ENCODE measurements at places on chromosomes 7 and 10. TPM values are rescaled to one million over a fixed set of nuclear protein-coding genes. Genes with fewer than 3 reads are reported as not detected.

DNA sequence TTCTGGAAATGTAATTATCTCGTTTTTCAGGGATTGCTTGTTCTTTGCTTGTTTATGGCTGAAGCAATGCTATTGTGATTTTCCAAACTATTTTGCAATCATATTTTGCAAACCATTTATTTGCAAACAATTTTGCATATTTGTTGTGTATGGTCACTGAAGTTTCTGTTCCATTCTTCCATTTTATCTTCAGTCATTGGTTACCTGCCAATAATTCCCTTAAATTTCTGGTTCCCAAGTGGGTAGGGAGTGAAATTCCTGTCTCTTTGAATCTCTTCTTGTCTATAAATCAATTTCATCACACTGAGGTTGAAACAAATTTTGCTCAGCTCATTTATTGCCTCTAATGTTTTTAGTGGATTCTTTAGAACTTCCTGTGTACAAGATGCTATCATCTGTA, 401.7 kb upstream of the VWC2 start:
- DNase-seq = peak; percentile 0

DNA sequence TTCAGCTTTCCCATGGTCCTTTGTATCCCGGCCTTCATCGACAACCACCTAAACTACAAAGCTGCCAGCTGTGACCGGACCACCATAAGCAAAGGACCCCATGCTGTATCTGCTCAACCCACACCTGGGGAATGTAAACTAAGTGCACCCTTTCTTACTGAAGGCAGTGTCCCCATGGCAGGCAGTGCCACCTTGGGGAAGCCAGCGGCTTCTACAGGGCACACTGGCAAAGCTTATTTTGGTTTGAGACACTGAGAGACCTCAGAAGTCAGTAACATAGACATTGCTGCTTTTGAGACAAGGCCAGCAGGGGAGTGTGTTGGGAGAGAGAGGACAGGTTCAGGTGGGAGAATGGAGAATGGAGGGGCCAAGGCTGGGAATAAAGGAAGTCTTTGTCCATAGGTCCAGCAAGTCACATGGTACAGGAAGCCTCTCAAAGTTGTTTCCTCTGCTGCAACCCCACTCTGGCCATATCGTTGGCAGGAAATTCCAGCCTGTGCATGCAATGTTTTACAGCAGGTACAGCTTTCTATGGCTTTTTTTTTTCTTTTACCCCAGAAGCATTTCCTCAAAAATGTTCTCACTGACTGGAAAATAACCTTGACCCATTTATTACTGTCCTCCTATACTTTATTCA, 85.9 kb upstream of the NPVF start:
- no peak for DNase-seq

DNA sequence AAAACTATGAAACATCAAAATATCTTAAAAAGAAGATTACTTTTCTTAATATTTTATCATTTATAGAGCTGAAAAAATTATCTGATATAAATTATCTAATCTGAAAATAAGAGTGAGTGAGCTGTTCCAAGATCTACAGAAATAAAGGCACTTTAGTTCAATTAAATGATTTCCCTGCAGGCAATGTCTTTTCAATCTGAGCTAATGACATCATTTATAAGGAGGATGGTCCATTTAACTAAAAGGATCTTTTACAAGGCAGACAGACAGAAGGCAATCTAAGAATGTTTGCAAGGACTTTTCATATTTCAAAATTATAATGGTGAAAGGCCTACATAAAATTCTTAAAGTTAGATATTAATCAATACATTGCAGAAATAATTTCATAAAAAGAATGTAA, 71.8 kb downstream of the SKAP2 start:
- DNase-seq = no peak

The ELMO1 gene
- under 0.01 TPM for total RNA-seq

DNA sequence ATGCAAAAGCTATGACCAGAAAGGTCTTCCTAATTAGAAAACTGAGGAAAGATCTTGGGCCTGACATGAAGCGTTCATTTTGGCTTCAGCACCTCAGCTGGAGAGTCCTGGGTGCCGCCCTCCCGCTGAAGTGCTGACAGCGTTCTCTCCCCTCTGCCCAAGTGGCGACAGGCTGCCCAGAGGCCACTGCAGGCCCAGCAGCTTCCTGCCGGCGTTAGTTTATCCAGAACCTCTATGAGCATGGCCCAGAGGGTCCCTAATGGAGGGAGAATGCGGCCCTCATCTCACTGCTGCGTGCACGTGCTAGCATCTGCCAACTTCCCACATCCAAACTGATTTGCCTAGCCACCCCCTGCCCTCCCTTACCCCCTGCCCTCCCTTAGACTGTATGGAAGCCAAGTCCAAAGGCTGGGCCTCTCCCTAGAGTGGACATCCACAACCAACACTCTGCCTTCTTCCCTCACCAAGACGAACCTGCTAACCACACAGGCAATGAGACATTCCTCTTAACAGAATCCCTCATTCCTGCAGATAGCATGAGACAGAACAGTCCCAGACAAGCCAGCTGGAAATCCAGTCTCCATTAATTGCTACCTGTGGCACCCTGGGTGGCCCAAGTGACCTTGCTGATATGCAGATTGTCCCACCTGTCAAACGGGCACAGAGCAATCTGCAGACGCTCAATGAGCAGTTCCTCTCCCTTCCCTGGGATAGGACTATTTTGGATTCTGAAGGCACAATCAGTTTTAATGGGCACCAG, 108.4 kb downstream of the C10orf90 start:
- DNase-seq = no peak

- DNase-seq = no peak
These were observed 51.8 kb downstream of the ANLN start for GRCh38 chr7:36441344-36442022.

- DNase-seq = no peak
These were observed 4.4 kb upstream of the STEAP4 start for GRCh38 chr7:88310956-88311674.

The MALSU1 gene
- 60.0 TPM for total RNA-seq

DNA sequence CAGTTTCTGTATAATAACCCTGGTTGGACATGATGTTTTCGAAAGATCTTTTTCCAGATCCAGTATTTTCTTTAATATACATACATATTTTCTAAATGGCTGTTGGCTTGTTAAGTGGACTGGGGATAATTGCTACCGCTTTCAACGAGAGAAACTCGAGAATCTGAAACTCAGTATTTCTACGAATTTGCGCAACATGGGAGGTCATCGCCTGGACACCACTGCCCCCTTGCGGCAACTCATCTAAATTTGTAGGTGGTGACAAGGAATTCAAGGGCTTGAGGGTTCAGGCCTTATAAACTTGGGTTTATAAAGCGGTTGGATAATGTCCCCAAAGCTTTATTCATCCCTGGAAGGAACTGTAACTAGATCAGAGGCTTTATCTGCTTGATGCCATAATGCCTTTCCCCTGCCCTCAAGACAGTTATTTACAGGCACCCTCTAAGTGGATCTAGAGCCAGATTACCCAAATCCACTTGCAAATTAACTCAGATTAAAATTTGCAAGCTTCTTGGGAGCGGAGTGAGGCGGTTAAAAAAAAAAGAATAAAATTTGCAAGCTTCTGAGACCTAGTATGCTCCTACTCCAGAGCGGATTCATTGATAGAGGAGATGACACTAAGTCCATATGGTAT, 21.3 kb upstream of the KCNK18 start:
- peak; percentile 76 for DNase-seq

DNA sequence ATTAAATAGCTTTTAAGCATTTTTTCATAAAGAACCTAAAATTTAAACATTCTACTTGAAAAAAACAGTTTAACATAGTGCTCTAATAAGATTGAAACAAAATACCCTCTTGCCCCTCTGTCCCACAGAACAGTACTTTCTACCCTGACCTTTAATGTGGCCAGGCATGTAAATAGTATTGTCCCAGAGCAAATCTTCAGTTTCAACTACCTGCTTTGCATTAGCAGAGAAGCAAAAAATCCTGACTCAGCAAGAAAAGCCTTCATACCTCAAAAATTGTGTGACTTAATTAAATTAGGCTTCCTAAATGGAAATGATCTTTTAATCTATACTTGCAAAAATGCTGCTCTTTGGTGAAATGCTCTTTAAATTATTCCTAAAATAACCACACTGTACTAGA, 237.4 kb upstream of the AOAH start:
- DNase-seq = no peak

The LIPJ gene
- total RNA-seq = under 0.01 TPM

DNA sequence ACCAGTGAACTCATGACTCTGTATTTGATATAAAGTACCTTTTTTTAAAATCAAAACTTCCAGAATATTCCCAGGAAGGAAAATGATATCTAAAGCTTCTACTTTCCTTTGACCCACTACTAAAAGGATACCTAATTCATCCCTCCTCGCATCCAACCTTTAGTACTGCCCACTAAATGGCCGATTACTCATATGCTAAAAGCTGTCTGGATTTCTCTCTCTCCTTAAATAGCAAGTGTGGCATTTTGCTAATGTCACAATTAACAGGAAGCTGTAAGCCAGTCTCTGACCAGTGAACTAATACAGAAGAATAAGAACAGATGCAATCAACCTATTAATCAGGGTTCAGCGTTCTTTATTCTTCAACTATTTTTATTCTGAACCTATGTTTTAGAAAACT, 59.0 kb downstream of the DNAJB9 start:
- DNase-seq = no peak

DNA sequence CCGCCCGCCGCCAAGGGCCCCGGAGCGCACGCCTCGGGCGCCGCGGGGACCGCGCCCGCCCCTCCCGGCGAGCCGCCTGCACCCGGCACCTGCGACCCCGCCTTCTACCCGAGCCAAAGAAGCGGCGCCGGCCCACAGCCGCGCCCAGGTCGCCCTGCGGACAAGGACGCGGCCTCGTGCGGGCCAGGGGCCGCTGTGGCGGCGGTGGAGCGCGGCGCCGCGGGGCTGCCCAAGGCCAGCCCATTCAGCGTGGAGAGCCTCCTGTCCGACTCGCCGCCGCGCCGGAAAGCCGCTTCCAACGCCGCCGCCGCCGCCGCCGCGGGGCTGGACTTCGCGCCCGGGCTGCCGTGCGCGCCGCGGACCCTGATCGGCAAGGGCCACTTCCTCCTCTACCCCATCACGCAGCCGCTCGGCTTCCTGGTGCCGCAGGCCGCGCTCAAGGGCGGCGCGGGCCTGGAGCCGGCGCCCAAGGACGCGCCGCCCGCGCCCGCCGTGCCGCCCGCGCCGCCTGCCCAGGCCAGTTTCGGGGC, 3.5 kb downstream of the UNCX start:
- DNase-seq = no peak
